MG63 (cell line): ENCODE measurements at places on chromosomes 3 and 15. TPM values are rescaled to one million over a fixed set of nuclear protein-coding genes. Genes with fewer than 3 reads are reported as not detected.

TRIM42 gene
- total RNA-seq: not detected in 2 replicates

GPR15 gene
- not detected in 2 replicates for total RNA-seq

MINDY4B gene
- total RNA-seq: not detected in 2 replicates

CIAO2A gene
- 176 and 187 TPM in 2 replicates for total RNA-seq

KNSTRN gene
- 72.1 and 101 TPM in 2 replicates for total RNA-seq

BDH1 gene
- total RNA-seq: 2.2 and 23.5 TPM in 2 replicates

ITIH3 gene
- not detected in 2 replicates for total RNA-seq

LINGO1 gene
- 0.44 TPM in 1 of 2 replicates, not detected in the other for total RNA-seq

MUC20 gene
- not detected in 2 replicates for total RNA-seq

RBP2 gene
- not detected in 2 replicates for total RNA-seq

ISLR2 gene
- not detected in 2 replicates for total RNA-seq

ADAMTSL3 gene
- 0.10 and 0.23 TPM in 2 replicates for total RNA-seq

DNA sequence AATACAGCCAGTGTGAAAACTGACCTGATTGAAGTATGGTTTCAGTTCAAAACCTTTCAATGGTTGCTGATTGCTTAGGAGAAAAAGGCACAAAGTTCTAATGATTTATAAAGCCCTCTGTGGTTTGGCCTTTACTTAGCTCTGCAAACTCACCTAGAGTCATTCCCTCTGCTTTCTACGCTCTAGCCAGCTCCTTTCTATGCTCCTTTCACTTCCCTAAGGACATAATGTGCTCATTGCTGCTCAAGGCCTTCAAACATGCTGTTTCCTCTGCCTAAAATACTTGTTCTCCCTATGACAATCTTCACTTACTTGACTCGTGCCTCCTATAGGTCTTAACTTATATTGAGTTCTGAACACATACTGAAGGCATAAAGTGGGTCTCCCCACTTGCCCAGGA lies 19.0 kb downstream of the RPL39L start:
- no peak for DNase-seq

DNA sequence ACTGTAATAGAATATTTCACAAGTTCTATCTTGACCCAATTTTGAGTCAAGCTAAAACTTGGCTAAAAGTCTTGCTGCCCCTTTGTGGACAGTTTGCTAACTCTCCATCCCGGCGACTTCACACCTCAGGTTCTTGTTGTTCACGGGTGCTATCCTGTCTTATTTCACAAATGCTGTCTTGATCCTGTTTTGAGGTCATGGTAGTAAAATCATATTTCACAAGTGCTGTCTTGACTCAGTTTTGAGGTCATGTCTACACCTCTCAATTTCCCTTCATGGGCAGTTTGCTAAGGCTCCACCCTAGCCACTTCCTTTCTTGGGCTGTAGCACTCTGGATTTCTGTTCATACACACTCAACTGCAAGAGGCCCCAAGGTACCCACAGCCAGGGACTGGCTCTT lies 45.0 kb upstream of the GK5 start:
- no peak for DNase-seq

GRCh38 chr3:147458995-147459704 lies 50.0 kb downstream of the ZIC1 start:
- DNase-seq: no peak

DNA sequence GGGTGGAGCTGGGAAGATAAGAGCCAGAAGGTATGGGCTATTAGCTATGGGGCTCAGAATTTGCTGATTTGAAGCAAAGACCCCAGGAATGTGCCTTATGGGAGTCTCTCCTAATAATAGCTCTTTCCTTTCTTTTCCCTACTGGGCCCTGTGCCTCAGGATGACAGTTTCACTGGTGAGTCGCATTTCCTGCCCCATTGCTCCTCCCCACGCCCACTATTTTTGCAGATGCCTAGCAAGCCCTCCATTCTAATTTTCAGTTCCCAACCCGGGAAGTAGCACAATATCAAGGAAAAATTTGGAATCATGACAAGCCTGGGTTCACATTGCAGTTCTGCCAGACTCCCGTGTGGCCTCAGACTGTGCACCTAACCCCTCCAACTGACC lies 583 bp downstream of the IL17RE start:
- peak; percentile 68 for DNase-seq

- no peak for DNase-seq
These were observed 4.0 kb upstream of the PTH1R start for GRCh38 chr3:46873521-46873920.

- no peak for DNase-seq
These were observed 19.9 kb upstream of the LRRC58 start for GRCh38 chr3:120369037-120369467.

DNA sequence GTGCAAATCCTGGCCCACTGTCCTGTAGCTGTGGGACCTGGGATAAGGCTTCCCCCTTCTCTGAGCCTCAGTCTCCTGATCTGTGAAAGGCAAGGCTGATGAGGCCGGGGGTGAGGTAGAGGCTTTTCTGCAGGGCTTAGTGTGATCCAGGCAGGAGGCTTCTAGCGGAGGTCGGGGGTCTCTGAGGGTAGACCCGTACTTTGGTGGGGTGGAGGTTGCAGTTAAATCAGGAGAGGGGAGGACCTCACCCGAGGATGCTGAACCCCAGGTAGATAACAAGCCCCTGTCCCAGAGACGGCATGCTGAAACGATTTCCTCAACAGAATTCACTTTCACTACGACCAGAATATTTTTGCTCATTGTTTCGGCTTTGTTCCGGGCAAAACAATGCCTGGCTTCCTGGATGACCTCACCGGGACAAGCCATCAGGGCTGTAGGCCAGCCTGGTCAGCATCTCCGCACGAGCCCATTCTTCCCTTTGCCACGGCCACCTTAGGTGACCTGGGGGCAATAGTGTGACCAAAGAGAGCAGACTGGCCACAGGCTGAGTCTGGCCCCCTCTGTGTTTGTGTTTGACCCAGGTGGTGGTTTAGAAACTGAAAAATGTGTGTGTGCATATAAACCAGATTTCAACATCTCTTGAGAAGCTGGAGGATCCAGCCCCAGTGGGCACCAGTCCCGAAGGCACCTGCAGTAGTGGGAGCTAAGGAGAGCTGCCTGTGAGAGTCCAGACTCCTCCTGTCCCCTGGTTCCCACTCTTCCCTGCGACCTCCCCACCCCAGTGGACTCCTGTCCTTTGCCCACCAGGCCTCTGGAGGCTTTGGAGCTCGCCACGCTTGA lies 33.0 kb downstream of the SLC6A6 start:
- DNase-seq: no peak

- DNase-seq: no peak
These were observed 275.7 kb upstream of the P2RY1 start for GRCh38 chr3:152559246-152559645.

DNA sequence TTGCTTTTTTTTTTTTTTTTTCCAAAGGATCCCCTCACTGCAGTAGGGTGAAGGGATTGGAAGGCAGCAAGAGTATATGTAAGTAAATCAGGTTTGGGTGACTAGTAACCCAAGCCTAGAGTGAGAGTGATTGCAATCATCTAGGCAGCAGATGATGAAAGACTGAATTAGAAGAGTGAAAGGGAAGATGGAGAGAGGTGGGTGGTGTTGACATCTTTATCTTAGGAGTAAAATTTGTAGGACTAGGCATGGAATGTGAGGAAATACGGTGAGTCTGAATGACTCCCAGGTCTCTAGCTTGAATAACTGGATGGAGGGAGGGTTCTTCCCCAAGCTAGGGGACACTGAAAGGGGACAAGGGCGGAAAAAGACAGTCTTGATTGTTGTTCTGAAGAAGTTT lies 63.4 kb downstream of the TPRG1 start:
- DNase-seq: no peak

GRCh38 chr3:132016061-132017041 lies 18.5 kb downstream of the CPNE4 start:
- no peak for DNase-seq

- peak; percentile 3 for DNase-seq
These were observed 76.6 kb upstream of the SNRPN start for GRCh38 chr15:24878153-24878552.

GRCh38 chr3:147197739-147198138 lies 208.6 kb downstream of the ZIC4 start:
- no peak for DNase-seq

DNA sequence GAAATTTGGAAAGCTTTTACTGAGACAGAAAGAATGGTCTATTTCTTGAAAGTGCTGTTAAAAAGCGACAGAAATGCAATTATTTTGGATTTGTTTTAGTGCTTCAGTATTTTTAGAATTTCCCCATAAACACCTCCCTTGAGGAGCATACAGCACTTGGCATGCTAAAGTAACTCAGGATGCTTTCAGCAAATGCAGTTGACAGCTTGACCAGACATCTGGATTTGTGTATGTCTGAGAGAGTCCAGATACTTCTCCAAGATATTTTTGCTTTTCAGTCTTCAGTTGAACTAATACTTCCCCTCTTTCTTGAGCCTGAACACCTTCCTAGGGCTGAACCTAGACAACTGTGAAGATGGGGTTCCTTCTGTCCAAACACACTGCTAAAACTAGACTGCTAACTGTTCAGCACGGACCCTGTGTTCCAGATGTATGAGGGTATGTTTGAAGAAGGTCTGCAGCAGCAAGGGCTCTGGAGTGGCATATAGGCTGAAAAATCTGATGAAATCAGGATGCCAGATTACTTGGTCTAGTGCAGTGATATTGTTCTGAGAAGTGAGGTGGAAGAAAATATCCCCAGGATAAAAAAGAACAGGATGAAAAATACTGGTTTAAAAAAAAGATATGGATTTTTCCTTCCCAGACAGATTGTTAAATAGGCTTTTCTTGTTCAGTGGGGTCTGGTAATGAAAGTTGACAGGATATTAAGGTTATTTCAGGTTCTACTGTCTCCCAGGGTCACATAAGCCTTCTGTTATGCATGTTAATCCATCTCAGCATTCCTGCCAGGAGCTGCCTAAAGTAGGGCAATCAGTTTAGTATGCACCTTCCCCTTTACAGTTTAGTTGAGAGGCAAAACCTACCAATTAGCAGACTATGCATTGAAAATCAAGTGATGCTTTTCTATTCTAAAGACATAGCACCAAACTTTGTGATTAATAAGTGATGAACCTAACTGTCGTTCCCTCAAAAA lies 516.9 kb upstream of the TBL1XR1 start:
- no peak for DNase-seq

DNA sequence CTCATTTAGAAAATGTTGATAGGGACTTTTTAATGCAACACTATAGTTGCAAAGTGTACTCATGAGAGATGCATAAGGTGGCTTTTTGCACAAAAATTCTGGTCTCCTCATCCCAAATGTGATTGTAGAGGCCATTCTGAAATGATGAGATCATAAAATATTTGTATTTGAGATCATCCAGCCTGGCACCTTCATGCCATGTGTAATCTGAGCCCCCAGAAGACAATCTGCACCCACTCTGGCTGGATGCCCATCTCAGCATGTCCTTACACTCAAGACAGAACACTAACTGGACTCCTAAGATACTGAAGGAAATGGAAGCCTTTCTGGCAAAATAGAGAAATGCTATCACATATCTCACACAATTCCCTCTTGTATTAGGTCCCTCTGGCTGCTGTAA lies 49.2 kb downstream of the SLC7A14 start:
- DNase-seq: peak; percentile 48

DNA sequence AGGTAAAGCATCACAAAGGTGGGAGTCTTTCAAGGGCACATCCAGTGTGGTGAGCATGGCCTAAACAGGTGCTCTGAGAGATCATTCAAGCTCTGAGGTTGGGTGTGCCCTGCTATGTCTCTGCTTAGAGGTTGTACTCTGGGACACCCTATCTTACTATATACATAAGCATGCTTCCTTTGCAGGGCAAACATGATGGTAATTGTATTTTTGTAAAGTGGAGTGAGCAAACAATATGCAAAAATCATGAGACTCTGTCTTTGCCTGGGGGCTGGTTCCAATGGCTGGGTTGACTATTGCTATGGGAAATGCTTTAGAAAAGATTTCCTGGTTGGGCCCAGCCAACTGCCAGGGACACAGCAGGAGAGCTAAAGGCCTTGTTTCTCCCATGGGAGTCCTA lies 315.1 kb upstream of the TLE3 start:
- no peak for DNase-seq

- DNase-seq: no peak
These were observed 166.2 kb downstream of the CHDH start for GRCh38 chr3:53680028-53680427.

GRCh38 chr3:153110041-153110440 lies 52.0 kb upstream of the RAP2B start:
- DNase-seq: no peak

- DNase-seq: no peak
These were observed 169.1 kb downstream of the FAM43A start for GRCh38 chr3:194854659-194855390.

DNA sequence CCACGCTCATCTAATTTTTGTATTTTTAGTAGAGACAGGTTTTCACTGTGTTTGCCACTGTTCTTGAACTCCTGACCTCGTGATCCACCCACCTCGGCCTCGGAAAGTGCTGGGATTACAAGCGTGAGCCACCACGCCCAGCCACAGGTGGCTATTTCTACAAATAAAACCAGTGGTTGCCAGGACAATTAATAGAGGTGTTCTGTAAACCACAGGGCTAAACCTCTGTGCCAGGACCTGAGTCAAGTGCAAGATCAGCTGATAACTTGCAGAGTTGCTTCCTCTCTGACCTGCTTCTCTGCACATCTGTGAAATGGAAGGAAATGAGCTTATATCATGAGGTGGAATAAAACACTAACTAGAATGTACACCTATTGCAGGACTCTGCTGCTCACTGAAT lies 72.8 kb downstream of the CD200R1L start:
- DNase-seq: peak; percentile 46

DNA sequence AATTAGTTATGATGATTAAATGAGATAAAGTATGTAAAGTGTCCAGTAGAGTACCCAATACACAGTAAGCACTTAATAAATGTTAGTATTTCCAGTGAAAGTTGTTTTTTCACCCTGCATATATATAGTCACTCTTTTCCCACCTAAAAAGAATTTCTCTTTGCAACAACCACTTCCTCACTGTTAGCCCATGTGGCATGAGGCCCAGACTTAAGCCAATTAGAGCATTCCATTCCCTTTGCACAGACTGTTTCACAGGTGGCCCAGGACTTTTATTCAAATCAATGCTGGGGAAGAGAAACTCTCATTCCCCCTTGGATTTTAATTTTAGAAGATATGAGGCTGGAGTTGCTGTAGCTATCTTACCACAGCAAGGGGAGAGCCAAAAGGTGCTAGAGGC lies 3.7 kb downstream of the IFT80 start:
- DNase-seq: peak; percentile 83

- DNase-seq: no peak
These were observed 563.7 kb downstream of the SI start for GRCh38 chr3:164514576-164514975.

- DNase-seq: no peak
These were observed 72.2 kb downstream of the FAM174B start for GRCh38 chr15:92583096-92584034.

GRCh38 chr3:134636406-134636805 lies 14.4 kb downstream of the KY start:
- DNase-seq: no peak

- no peak for DNase-seq
These were observed 71.9 kb downstream of the FBXL22 start for GRCh38 chr15:63669074-63669473.

DNA sequence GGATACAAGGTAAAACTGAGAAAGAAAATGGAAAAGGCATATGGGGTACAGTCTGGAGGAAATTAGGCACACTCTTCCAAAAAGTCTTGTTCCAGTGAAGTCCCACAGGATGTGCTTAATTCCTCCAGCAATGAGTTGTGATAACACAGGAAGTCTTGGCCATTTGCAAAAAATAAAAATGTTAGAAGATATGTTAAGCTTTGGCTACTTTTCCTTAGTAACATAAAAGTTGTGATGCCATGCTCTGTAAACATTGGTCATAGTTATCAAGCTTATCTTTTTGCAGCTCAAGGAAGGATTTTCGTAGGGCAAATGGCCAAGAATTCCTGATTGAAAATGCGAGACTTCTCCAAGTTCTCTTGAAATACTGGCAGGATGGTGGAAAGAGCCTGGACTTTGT lies 26.4 kb downstream of the LNP1 start:
- DNase-seq: no peak
